ENCODE measurements at places on chromosomes 5 and 9. TPM values are rescaled to one million over a fixed set of nuclear protein-coding genes. Genes with fewer than 3 reads are reported as not detected.

Gene DNM1
- 17.4 TPM for total RNA-seq

GRCh38 chr5:28729067-28729466 lies 1690.7 kb upstream of the CDH9 start:
- no peak for DNase-seq

DNA sequence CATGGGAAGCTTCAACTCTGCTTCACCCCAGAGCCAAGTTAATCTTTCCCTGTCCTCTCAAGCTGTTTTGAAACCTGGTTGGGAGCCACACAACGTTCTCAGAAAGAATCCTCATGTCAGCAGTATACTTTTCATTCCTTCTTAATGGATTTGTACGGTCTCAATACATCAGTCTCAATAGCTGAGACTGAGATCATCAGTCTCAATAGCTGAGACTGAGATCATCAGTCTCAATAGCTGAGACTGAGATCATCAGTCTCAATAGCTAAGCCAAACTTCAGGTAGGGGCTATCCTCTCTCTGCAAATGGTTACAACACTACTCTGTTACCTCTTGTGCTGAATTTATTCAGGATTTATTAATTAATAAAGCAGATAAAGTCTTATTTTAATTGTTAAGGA lies 1317.4 kb upstream of the CDH9 start:
- DNase-seq = no peak

DNA sequence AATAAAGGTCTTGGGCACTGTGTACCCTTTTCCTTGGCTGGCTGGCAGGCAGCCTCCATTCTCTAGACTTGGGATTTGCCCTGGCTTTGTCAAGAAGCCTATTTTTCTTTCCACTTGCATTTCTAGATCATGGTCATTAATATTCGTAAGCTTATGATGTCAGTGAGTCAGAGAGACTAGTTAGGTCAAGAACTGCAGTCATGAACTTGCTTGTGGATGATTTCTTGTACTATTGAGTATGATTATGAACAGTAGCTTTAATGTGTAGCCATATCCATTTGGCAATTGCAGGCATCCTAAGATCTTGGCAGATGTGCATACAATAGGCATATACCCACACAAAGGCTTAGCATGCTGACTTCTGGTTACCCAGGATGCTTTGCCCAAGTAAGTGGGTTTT lies 186.8 kb upstream of the CLINT1 start:
- DNase-seq = no peak

Gene RAB3C
- not detected for total RNA-seq

Gene IFNA1
- total RNA-seq = not detected

DNA sequence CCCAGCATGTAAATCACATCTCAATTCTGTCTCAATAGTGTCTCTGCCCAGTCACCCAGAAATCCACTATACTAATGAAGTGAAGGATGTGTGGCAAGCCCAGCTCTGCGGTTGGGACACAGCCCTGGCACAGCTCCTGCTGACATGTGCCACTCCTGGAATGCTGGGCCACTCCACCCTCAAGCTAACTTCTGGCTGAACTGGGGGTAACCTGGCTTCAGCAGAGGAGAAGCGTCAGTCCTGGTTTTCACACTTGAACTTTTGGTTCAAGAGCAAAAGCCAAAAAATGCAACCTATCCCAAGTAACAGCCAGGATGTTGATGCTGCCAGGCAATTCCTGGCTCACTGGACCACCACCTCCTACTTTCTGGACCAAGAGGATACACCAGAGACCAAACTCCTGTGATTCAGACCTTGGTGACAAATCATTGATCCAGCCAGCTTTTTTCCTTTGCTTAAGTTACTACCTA lies 86.4 kb downstream of the ARRDC3 start:
- DNase-seq = peak; percentile 92

- DNase-seq = peak; percentile 82
Observed at GRCh38 chr5:52758014-52758413, 29.7 kb upstream of the ITGA1 start.

DNA sequence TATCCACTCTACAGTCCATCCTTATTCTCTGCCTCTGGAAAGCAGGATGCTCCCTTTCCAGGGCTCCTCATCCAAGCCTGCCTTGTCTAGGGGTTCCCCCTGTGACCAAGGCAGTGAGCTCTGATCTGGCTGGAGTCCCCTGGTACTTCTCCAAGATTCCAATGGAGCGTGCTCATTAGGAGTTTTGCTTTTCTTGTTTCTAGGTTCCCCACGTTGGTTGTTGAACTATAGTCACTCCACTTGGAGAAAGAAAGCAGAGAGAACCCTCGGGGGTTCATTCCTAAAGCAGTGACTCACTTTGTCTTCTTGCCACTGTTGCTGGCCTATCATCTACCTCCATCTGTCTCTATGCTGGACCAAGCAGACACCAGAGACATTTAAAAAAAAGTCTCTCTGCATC lies 192.6 kb downstream of the TLE4 start:
- DNase-seq = peak; percentile 97

Gene CYLC2
- not detected for total RNA-seq

GRCh38 chr5:149151717-149152116 lies 10.4 kb downstream of the ABLIM3 start:
- no peak for DNase-seq

DNA sequence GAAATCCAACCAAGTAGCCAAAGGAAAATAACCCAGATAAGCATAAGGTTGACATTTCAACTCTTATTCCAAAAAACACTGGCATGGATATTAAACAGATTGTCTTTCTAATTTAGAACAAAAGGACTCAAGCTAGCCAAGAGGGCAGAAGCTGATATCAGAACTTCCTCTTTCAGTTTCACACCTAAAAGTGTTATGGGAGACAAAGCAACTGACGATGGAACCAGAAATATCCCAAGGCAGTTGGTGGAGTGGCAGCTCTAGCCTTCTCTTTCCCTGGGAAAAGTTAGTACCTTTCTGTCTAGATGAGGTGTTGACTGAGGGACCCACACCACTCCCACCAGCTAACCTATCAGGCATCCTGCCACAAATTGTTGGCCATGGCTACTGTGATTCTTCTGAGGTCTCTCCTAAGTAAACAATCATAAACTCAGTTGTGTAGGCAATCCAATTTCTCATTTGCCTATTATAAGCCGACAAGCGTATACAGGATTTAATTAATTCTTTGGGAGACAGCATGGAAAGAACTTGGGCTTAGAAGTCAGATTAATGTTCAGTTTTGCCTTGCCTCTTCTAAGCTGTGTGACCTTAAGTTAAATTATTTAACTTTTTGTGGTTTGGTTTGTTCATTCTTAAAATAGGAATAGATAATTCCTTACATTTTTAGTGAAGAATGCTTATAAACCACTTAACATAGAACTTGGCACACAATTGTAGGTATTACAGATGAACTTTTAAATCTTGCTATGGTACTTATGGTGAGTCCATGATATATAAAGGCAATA lies 110.9 kb upstream of the ADAMTSL1 start:
- DNase-seq = no peak

GRCh38 chr9:120289990-120290975 lies 289.7 kb downstream of the CDK5RAP2 start:
- no peak for DNase-seq

DNA sequence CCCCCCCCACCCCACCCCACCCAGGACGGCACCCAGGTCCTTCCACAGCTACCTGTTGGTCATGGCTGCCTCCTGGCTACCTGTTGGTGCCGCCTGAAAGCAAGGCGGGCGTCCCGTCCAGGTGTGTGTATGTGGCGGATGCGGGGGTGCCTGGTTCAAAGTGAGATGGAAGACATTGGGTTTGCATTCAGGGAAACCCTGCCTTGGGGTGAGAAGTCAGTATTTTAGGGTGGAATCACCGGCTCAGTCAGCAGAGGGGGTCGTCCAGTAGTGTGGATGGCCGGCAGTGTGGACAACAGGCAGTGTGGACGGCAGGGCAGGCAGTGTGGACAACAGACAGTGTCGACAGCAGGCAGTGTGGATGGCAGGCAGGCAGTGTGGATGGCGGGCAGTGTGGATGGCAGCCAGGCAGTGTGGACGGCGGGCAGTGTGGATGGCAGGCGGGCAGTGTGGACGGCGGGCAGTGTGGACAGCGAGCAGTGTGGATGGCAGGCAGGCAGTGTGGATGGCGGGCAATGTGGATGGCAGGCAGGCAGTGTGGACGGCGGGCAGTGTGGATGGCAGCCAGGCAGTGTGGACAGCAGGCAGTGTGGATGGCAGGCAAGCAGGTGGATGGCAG lies 28.0 kb downstream of the NKD2 start:
- no peak for DNase-seq

Gene INSL6
- not detected for total RNA-seq
